ENCODE measurements at places on chromosomes 6 and 20.

DNA sequence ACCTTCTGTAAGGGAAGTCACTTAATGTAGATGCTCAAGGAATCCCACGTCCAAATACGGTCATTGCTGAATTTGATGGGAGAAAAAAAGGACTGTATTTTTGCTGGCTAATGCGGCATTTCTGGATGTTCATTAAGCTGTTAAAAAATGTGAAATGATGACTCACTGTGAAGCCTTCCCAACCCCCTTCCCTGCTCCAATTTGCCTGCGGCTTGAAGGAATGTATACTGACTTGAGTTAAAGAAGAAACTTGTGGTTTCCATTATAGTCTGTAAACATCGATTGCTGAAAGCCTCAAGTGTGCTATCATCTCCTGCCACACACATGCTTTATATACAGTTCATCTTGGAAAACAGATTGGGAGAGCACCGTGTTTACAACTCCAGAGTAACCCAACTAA is 249.1 kb upstream of the JAG1 start:
- no peak for DNase-seq

DNA sequence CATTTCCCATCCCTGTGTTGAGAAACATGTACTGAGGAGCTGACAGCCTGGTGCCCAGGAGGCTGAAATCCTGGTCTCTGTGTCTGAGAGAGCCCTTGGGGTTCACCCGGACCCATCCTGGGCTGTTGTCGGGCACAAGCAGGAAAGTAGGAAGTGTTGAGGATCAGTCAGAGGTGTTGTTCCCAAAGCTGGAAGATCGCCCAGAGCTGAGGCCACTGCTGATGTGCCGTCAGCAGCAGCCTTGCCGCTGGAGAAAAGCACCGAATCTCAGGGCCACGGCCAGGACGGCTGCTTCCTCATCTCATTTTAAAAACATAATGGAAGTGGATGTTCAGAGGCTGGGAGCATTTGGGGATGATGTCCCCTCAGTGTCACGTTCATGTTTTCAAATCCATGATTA is 218.5 kb downstream of the UST start:
- DNase-seq: no peak

- no peak for DNase-seq
Measured at GRCh38 chr6:98579941-98580340, 254.4 kb upstream of the POU3F2 start.

GRCh38 chr6:63923139-63923739 is 287.6 kb downstream of the PHF3 start:
- no peak for DNase-seq

- no peak for DNase-seq
Measured at GRCh38 chr20:5416086-5416485, 99.3 kb upstream of the PROKR2 start.

GRCh38 chr20:63648895-63649589 is 4.2 kb downstream of the STMN3 start:
- DNase-seq: no peak

Measured in GM12891 (cell line).